CD8-positive, alpha-beta T cell (primary cell): ENCODE measurements at places on chromosomes 5 and 9.

- DNase-seq = no peak
Measured at GRCh38 chr5:163478126-163478981, 17.9 kb downstream of the HMMR start.

DNA sequence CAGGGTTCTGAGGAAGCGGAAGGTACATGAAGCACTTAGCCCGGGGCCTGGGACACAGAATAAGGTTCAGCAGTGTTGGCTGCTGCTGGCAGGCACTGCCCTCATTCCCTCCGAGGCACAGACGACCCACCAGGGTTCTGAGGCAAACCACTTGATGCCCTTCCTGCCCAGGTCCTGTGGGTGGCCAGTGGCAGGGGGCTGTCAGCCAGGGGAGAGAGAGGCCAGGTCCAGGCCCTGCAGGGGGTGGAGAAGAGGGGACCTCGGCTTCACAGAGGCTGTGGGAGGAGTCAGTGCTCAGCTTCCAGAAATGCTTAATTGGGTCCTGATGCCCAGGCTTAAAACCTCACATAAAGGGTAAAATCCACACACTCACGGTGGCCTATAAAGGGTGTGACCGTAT lies 4.4 kb upstream of the ZDHHC12 start:
- no peak for DNase-seq

- DNase-seq = no peak
Measured at GRCh38 chr9:107118863-107119624, 164.0 kb upstream of the RAD23B start.

GRCh38 chr5:9370256-9370655 lies 175.6 kb downstream of the SEMA5A start:
- DNase-seq = no peak

DNA sequence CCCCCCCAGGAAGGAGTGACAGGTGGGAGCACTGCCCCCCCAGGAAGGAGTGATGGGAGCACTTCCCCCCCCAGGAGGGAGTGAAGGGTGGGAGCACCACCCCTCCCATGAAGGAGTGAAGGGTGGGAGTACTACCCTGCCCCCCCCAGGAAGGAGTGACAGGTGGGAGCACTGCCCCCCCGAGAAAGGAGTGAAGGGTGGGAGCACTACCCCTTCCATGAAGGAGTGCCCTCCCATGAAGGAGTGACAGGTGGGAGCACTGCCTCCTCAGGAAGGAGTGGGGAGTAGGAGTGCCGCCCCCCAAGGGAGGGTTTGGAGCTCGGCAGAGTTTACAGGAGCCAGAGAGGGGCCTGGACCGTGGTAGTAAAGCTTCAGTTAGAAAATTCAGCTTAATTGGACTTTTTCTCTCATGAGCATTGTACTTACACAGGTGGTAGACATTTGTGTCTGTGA lies 100.7 kb downstream of the CACNA1B start:
- no peak for DNase-seq

- no peak for DNase-seq
Measured at GRCh38 chr9:98259791-98260190, 4.3 kb upstream of the TBC1D2 start.

DNA sequence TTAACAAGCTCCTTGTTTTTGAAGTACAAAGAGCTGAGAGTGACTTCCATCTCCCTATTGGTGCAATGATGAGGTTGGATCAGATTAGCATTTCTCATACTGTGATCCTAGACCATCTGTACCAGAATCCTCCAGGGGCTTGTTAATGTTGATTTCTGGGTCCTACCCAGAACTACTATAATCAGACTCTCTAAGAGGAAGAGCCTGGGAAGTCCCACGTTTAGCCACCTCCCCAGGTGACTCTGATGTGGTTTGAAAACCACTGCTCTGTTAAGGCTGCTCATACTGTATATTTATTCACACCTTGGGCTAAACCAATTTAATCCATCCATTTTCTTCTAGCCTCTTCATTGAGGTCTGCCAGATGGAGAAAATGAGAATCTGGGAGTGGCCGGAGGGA lies 49.6 kb upstream of the SMIM32 start:
- no peak for DNase-seq
